ENCODE measurements at places on chromosomes 12 and 14.

- H3K4me3 ChIP-seq = no peak overlapping the region
- no peak for DNase-seq
- peaks cover 16% of the 10 kb centered on the region for H3K27me3 ChIP-seq
- peaks cover 48% of the 10 kb centered on the region for H3K4me1 ChIP-seq
Measured at GRCh38 chr14:73235531-73236155, 1.7 kb upstream of the PAPLN start.

GRCh38 chr12:48882315-48882687 lies 16.6 kb upstream of the RND1 start:
- peaks cover 21% of the 10 kb centered on the region for H3K4me1 ChIP-seq
- no peaks in the 10 kb centered on the region for H3K27me3 ChIP-seq
- H3K4me3 ChIP-seq = no peak overlapping the region

GRCh38 chr12:53645165-53645564 lies 19.0 kb upstream of the ATF7 start:
- no peak overlapping the region for H3K4me3 ChIP-seq
- H3K4me1 ChIP-seq = no peaks in the 10 kb centered on the region
- no peak overlapping the region for H3K27ac ChIP-seq
- DNase-seq = no peak
- no peaks in the 10 kb centered on the region for H3K36me3 ChIP-seq

DNA sequence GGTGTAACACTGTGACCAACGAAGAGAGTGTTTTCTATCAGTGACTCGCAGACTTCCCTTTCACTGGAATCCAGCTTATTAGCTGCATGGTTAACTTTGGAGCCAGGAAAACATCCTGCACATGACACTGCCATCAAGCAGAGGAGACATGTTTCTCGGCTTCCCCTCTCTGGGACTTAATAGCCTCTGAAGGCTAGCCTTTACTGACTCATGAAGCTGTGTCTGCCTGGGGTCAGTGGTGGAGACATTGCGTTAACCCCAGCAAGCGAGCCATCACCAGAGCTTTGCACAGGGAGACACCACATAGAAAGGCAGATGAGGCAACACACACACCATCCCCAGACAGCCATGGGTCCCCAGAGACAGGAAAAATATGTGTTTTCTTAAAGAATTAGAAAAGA lies 126.9 kb upstream of the PRICKLE1 start:
- no peaks in the 10 kb centered on the region for H3K36me3 ChIP-seq
- no peak overlapping the region for H3K27ac ChIP-seq
- H3K4me1 ChIP-seq = no peaks in the 10 kb centered on the region
- no peak overlapping the region for H3K4me3 ChIP-seq

GRCh38 chr12:48182631-48183030 lies 813 bp upstream of the CCDC184 start:
- H3K27me3 ChIP-seq = peaks cover 15% of the 10 kb centered on the region
- H3K4me3 ChIP-seq = peak overlapping the region; percentile 85
- no peak for DNase-seq

Measured in upper lobe of left lung (tissue), 6 donors.